ENCODE measurements at places on chromosomes 13 and 19.
A peak's percentile ranks its signal among the peaks of the same experiment; 100 is the strongest.

- no peak for DNase-seq
Observed at GRCh38 chr13:110539894-110540293, 21.6 kb downstream of the RAB20 start.

GRCh38 chr13:39452834-39453233 is 150.2 kb downstream of the LHFPL6 start:
- DNase-seq = no peak

DNA sequence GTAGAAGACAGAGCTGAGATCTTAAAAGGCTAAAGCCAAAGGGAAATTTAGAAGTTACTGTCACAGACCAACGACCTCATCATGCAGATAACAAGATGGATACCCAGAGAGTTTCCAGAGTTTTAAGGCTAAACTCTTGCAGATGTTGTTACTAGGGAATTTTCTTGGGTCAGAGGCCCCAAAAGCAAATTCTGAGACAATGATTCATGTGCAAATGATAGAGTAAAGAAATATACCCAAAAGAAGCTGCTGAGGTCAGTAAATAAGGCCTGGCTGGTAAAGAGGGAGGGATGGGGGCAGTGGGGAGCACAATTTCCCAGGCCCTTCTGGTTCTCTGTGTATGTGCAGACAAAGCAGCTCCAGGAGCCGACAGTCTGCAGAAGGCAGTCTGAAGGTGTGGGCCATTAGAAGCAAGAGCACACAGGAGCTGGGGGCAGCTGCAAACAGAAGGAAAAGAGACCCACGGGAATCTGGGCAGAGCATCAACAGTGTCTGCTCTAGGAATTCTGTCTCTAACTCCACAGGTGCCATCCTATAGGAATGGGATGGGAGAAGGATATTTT is 330.8 kb downstream of the TBC1D4 start:
- no peak for DNase-seq

DNA sequence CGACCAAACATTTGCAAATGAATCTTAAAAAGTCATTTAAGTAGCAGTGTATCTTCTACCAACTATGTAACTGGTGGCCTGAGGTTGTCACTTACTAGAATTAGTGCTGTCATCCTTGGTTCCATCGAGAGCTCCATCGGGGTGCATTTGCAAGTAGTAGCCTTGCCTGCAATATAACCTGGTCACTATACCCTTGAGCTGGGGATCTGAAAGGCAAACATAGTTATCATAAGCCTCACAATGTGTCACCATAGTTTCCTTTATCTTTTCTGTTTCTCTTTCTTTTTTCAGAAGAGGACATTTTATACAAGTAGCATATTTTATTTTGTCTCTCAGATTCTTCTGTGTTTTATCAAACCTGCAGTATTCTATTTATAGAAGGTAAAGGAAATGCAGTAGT is 422.6 kb downstream of the ITGBL1 start:
- no peak for DNase-seq

DNA sequence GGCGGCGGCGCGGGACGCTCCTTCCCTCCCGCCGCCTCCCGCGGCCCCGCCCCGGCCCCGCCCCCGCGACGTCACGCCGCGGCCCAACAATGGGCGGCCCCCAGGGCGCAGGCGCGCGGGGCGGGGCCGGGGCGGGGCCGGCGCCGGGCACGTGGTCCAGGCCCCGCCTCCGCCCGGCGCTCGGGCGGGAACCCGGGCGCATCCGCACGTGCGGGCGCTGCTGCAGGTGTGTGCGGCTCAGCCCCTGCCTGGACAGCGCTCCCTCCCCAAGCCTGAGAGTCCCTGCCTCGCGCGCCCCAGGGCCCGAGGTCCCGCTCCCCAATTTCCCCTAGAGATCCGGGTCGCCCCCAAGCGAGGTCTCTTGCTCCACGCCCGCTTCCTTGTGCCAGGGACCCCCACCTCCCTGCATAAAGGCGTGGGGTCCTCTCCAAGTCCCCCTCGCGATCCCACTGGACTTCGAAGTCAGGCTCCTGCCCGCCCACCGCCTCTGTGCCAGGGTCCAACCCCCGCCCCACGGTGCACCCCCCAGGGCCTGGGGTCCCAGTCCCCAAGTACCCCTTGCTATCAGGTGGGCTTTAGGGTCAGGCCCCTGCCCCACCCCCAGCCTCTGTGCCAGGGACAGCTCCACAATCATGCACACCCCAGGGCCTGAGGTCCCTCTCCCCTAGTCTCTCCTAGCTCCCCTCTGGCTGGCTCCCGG is at the start of gene MEX3D:
MEX3D (minus strand) TSS at position 6 of the 700 bp plus-strand sequence. CDS start 267 bp downstream, outside the sequence.
- DNase-seq = peak; percentile 88

DNA sequence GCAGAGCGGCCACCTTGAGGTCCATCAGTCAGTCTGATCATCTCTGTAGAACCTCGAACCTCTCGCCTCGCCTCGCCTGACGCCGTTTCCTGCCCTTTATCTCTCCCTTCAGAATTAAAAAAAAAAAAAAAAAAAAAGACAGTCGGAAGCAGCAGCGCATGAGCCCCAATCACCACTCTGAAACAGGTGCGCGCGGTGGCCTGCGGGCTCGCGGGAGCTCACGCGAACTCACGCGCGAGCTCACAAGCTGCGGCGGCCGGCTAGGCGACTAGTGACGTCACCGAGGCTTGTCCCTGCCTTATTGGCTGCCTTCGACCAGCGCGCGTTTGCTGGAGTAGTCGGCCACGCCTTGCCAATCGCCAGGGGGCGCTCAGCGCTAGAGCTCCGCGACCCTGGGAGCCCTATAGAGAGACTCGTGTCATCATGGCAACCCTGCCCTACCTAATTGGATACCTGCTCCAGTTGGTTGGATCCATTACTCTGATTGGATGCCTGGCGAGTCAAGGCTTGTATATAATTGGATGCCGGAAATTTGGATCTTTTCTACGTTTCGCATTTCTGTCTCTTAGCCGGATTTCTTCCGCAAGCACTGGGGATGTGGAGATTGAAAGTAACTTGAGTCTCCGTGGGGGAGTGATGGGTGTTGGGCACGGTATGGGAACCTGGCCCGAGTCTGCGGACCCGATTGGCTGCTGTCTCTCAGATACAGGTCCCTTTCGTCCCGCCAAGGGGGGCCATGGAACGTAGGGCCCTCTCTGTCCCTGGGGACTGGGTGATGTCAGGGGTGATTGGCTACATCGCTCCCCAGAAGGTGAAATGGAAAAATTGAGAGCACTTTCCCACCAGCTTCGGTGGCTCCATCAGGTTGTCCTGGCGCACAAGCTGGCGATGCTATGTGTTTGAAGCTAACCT is 31.6 kb downstream of the SYT3 start:
- peak; percentile 68 for DNase-seq

- DNase-seq = no peak
Observed at GRCh38 chr19:16290692-16291091, 33.9 kb upstream of the KLF2 start.

GRCh38 chr13:105672881-105673280 is 862.6 kb downstream of the EFNB2 start:
- DNase-seq = no peak

- DNase-seq = no peak
Observed at GRCh38 chr19:13042443-13043130, 47.3 kb downstream of the NFIX start.

DNA sequence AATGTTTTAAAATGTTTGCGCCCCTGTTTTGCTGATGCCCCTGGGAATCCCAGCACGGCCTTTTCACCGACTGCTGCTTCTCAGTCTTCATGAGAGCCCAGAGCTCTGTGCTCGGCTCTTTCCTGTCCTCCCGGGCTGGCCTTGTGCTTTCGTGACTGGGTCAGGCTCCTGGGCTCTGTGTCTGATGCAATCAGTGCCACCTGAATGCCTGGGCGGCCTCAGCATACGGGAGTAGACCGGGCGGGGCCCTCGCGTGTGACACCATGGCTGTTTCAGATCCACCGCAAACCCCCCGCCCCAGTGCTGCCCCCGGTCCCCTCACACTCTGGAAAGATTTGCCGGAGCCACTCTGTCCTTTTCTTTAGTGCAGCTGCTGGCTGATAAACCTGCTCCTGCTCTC is 21.4 kb downstream of the PABPC3 start:
- DNase-seq = no peak

DNA sequence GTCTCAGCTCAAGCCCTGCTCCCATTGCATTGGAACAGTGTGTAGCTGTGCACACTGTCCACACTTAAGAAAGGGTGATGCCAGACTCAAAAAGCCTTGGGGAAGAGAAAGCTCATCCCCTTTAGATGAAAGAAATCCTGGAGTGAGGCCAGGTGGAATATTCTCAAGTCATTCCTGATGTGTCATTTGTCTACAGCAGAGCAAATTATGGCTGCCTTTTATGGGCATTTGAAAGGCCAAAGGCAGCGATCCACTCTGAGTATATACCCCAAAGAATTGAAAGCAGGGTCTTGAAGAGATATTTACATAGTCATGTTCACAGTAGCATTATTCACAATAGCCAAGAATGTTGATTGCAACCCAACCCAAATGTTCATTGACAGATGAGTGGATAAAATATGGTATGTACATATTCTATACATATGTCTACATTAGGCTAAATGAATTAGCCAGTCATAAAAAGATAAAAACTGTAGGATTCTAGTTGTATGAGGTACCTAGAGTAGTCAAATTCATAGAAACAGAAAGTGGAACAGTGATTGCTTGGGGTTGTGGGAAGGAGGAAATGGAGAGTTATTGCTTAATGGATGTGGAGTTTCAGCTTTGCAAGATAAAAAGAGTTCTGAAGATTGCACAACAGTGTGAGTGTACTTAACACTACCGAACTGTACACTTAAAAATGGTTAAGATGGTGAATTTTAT is 214.9 kb downstream of the KCNRG start:
- peak; percentile 76 for DNase-seq

DNA sequence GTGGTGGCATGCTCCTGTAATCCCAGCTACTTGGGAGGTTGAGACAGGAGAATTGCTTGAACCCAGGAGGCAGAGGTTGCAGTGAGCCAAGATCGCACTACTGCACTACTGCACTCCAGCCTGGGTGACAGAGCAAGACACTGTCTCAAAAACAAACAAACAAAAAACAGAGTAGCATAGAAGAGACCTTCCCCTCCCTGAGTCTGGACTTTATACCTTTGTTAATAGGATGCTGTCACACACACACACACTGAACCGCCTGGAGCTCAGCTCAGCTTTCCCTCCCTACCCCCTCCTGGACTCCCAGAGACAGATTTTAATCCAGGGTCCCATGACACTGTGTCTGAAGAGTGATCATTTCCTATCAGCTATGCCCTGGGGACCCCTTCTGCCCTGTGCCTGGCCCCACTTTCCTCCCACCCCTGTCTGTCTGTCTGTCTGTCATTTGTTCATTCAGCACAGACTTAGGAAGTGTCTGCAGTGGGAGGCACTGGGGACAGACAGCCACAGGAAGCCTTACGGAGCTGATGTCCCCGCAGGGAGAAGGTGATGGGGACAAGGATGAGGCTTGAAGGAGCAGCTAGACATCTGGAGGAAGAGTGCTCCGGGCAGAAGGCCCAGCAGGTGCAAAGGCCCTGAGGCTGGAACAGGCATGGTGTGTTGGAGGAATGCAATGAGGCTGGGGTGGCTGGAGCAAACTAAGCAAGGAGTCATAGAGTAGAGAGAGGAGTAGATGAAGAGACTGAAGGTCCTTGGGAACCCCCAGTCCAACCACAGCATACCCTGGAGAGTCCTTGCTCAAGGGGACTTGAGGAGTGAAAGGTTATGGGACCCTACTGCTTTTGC is 4.9 kb downstream of the CERS4 start:
- DNase-seq = no peak

DNA sequence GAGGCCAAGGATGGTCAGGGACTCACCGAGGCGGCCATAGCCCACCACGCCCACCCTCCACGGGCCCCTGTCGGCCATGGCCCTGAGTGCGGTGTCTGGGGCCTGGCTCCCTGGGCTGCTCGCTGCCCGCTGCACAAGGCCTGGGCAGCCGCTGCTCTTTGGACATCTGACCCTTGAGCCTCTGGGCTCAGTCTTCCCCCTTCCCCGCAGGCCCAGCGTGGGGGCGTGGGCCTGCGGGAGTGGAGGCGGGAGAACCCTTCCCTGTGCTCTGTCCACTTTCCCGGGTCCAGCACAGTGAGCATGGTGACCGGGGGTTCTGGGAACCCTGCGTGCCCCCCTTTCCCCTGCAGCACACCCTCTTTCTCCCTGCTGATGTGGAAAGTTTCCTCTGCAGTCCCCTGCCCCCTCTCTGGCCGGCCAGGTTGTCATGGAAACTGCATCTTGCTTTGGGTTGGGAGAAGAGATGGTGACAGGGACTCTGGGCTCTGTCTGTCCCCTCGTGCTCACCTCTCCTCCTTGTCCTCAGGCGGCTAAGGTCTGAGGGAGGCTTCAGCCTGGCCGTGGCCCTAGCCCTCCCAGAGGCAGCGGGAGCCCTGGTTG is at the start of gene ASPDH:
ASPDH (minus strand) TSS at position 168 of the 600 bp plus-strand sequence; CDS start at position 78, 90 bp downstream.
- no peak for DNase-seq

DNA sequence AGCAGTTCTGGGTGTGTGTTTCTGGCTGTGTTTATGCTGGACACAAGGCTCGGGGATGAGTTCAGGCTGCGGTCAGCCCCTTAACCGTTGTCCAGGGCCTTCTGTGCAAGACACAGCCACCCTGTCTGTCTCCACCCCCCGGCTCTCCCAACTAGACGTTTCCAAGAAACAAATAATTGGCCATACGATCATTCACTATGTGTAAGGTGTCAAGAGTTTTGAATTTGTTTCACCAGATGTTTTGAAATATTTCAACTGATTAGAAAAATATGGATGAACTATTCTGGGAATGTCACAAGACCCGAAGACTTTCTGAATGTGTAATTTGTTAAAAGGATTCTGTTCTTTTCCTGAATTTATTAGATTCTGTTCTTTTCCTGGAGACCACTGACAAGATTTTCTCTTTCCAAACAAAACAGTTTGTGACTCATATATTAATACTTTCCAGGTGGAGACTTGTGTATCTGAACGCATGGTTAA is 318.2 kb downstream of the MYO16 start:
- DNase-seq = no peak

DNA sequence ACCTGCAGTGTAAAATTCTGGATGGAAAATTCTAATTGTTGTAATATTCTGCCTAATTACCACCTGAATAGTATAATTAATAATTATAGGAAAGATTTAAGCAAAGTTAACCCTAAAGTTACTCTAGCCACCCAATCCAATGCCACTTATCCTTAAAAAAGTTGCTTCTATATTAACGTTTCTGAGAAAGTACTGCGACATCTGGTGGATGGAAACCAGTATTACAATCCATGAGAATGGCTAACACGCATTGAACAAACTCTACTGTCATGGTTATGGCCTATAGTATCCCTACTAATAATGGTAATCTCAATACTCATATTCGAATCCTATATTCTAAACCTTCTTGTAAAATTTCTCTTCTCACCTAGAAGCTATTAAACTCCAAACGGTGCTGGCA is 1551.8 kb downstream of the SLITRK1 start:
- DNase-seq = no peak

DNA sequence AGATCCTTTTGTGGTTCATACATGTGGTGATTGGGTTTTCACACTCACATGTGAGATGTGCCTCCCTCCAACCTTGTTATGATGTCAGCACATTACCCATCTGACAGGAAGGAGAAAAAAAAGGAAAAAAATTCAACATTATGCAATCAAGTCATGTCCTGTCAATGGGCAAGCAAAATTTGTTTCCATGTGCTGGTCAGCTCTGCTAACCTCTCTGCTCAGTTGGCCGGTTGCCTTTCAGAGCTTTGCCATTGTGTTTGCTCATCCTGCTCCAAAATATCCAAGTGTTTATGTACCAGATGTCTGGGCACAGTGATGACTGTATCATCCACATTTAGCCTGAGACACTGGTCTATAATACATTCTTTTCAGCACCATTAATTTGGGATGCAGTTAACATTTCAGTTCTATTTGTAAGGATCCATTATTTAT is 27.0 kb upstream of the METTL21C start:
- peak; percentile 16 for DNase-seq

GRCh38 chr13:26957182-26957581 is 196.6 kb upstream of the GPR12 start:
- no peak for DNase-seq

GRCh38 chr13:22812793-22813192 is 368.0 kb upstream of the SGCG start:
- DNase-seq = no peak

GRCh38 chr19:15265850-15266248 is 33.6 kb upstream of the EPHX3 start:
- no peak for DNase-seq
